Fibroblast of skin of right quadriceps (primary cell): ENCODE measurements at places on chromosomes 7 and 10.
A peak's percentile ranks its signal among the peaks of the same experiment; 100 is the strongest.

DNA sequence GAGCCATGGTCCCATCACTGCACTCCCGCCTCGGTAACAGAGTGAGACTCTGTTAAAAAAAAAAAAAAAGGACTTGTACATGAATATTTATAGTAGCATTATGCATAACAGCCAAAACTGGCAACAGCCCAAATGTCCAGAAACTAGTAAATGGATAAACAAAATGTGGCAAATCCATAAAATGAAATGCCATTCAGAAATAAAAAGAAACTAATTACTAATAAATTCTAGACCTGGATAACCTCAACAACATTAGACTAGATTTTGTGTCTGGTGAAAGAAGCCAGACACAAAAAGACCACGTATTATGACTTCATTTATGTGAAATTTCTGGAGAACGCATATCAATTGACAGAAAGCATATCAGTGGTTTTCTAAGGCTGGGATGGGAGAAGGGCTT is 74.5 kb downstream of the HPSE2 start:
- no peak for DNase-seq

DNA sequence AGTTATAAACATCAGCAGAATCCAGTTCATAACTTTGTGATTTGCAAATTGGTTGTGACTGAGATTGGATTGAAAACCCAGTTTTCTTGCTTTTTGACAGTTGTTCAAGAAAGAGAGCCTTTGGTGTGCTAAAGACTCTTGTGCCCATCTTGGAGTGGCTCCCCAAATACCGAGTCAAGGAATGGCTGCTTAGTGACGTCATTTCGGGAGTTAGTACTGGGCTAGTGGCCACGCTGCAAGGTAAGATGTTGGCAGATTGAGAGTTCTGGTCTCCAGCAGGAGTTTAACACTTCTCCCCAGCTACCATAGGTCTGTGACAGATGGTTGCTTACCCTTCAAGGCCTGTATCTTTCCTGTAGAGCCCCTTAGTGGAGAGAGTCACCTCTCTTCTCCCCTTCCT is 2.6 kb downstream of the SLC26A4 start:
- DNase-seq = no peak

DNA sequence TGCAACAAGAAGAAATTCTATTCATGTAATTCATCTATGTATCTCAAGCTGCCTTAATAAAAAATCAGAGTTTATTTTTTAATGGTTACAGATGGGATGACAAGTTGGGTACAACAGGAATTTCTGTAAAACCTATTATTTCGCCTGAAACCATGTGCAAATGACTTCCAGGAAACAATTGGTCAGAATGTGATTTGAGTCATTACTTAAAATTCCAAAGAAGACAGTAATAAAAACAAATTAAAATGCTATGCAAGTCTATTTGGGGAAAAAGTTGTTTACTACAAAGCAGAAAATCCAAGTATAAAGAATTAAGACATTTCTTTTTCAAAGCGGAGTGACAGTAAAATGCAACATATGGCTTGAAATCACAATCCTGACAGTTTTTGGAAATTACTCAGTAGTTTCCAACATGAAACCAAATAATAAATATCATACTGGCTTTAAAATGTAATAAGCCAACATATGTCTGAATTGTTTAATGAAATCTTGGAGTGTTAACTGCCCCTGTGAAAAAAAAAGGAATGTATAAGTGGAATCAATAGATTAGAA is 41.5 kb upstream of the SEMA3C start:
- DNase-seq = peak; percentile 71

GRCh38 chr7:13327669-13328068 is 640.2 kb downstream of the ARL4A start:
- peak; percentile 26 for DNase-seq

GRCh38 chr10:113456741-113457140 is 96.1 kb upstream of the HABP2 start:
- DNase-seq = no peak

DNA sequence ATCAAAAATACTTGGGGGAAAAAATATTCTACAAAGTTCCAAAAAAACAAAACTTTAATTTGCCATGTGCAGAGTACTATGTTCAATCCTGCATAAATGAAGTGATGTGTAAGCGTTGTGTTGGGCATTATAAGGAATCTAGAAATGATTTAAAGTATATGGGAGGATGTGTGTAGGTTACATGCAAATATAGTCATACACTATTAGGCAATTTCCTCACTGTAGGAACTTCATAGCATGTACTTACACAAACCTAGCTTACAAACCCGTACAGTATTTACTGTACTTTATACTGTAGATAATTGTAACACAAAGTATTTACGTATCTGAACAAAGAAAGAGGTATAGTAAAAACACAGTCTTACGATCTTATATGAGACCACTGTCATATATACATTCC is 72.3 kb downstream of the NRBF2 start:
- no peak for DNase-seq

- DNase-seq = peak; percentile 94
Observed at GRCh38 chr7:41148521-41148951, 554.4 kb downstream of the INHBA start.

DNA sequence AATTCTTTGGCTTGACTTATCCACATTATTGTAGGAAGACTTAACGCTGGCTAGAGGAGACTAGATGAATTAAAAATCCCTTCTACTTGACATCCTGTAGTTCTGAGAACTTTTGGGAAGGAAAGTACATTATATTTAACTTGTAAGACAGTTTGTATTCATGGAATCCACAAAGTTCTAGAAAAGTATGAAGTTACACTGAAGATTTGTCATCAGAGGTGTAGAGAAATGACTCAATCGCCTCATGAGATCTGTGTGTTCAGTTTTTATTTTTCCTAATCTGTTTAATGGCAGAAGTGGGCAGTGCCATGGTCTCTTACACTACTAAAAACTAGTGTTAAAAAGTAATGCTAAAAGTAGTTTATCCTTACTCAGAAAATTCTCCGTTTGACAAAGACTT is 89.1 kb upstream of the SMIM30 start:
- no peak for DNase-seq
